A549 treated with DMSO at 1 μM for 4 hours (cell line): ENCODE measurements at places on chromosomes 1 and 21. TPM values are rescaled to one million over a fixed set of nuclear protein-coding genes. Genes with fewer than 3 reads are reported as not detected.

CD52 gene
- total RNA-seq: not detected in 5 replicates

NUDT17 gene
- total RNA-seq: 4.9 to 6.5 TPM (median 5.8 TPM) in 5 replicates

CNIH3 gene
- 0.51 to 0.86 TPM (median 0.62 TPM) in 5 replicates for total RNA-seq

SYTL1 gene
- total RNA-seq: 0.10 to 0.68 TPM (median 0.35 TPM) in 5 replicates

BARHL2 gene
- not detected in 5 replicates for total RNA-seq

DNTTIP2 gene
- 41.1 to 52.4 TPM (median 48.0 TPM) in 5 replicates for total RNA-seq

IL12RB2 gene
- total RNA-seq: 0.02 to 0.06 TPM in 2 of 5 replicates, not detected in the others

DIPK1A gene
- 7.8 to 11.6 TPM (median 9.5 TPM) in 5 replicates for total RNA-seq

NECTIN4 gene
- total RNA-seq: 1.3 to 1.9 TPM (median 1.7 TPM) in 5 replicates

TUFT1 gene
- 14.5 to 18.0 TPM (median 15.5 TPM) in 5 replicates for total RNA-seq

ANKRD34A gene
- total RNA-seq: 0.17 to 0.69 TPM (median 0.23 TPM) in 5 replicates

MRPS15 gene
- 71.9 to 86.2 TPM (median 82.7 TPM) in 5 replicates for total RNA-seq

FCRL2 gene
- total RNA-seq: not detected in 5 replicates
